ENCODE measurements at places on chromosomes 12 and 14.

GRCh38 chr14:33457021-33457420 lies 493.9 kb downstream of the EGLN3 start:
- no peak for DNase-seq

- no peak for DNase-seq
Measured at GRCh38 chr12:85829391-85829790, 6.8 kb downstream of the RASSF9 start.

- DNase-seq, result peak; percentile 91
Measured at GRCh38 chr14:77301103-77301502, 19.6 kb downstream of the POMT2 start.

DNA sequence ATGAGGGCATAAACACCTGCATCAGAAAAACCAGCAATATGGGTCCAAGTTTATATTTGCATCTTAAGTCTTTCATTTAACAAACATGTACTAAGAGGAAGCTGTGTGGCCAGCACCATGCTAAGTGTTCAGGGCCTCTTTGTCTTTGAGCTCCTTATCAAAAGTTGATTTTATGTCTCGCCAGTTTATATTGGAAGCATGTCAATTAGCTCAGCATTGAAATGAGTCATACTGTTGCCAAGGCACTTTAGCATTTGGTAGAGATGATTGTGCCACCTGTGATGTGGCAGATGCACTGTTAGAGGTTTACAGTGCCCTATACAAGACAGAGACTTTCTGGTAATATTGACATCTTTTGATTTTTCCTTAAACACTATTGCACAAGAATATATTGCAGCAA lies 68.5 kb downstream of the BHLHE41 start:
- DNase-seq, result no peak

GRCh38 chr12:96989916-96990315 lies 82.9 kb downstream of the NEDD1 start:
- DNase-seq, result peak; percentile 3

DNA sequence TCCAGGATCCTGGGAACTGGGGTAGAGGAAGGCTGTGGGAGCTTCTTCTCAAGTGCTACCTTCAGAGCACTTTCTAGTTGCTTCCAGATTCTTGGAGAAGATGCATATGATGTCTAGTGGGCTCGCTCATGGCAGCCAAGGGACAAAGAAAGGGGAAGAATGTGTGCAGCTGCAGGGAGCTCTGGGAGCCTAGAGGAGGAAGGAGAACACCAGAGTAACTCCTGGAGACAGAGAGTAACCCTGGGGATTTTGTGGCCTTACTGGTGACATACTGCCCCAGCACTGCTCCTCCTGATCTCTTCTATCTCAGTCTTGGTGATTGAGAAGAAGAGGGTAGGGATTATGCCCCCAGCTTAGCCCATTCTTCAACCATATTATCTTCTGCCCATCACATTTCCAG lies 10.3 kb upstream of the SP7 start:
- no peak for DNase-seq

DNA sequence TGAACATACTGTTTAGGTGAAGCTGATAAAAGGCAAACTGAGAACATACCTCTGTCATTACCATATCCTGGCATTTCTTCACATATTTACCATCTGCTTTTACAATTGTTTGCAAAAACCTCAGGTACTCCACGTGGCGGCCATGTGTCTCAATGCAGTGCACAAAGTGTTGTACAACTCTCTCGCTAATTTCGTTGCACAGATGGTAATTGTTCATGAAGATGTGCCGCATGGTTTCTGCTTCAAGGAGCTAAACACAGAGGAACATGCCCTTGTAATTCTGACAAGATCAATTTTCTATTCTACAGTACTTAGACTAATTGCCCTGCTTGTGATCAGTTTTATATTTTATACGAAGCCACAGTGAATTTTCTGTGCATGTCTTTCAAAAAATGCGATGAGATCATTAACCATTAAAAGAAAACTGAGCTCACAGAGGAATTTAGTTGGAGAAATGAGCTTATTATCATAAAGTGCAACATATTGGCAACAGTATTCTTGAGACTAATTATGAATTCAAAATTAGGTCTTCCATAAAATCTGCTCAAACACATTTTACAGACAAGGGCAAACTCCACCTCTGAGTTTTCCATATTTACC lies 233.8 kb downstream of the ITPR2 start:
- DNase-seq, result peak; percentile 87

- DNase-seq, result peak; percentile 24
Measured at GRCh38 chr14:90545966-90546751, 149.3 kb downstream of the CALM1 start.

- no peak for DNase-seq
Measured at GRCh38 chr14:22233377-22233776, 355.6 kb downstream of the DAD1 start.

Measured in NCI-H524 (cell line).